ENCODE measurements at places on chromosomes 11 and 22.

- no peak for DNase-seq
These were observed 90.7 kb downstream of the RTL6 start for GRCh38 chr22:44407171-44407986.

GRCh38 chr22:41574847-41575381 is 14.1 kb downstream of the CSDC2 start:
- DNase-seq = no peak

DNA sequence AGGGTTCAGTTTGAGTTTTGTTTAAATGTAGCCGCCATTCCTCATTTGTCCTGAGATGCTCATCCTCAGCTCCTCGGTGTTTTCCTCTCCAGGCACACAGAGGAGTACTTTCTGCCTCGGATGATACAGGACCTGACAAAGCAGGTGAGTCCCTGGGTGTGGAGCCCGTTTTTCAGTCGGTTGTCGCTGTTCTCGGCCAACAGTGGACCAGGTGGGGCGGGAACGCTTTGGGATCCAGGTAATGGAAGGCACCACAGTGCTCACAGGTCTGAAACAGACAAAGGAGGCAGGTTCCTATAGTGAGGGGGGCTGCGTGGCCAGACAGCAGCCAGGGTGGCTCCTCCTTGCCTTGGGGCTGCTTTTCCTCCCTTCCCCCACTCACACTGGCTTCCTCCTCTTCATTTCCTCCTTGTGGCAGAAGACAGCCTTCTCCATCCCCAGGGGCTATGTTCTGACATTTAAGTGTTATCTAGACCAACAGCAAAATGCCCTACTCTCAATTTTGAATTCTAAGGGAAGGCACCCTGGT is 19.4 kb downstream of the NADSYN1 start:
- no peak for DNase-seq

DNA sequence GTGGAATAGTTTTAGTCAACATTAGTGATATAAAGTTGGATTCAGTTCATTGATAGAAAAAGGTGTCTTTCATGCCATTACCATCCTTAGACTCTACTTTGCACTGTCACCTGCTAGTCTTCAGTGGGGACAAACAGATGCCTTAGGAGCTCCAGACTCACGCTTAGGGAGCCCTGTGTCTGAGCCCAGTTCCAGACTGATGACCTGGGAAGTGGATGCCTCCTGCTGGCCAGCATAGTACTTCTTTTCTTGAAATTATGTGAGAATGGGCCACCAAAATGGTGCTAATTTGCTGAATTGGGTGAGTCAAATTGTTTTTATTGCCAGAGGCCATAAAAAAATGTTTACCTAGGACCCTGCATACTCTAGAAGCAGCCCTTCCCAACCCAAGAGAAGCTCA is 53.9 kb downstream of the NOX4 start:
- DNase-seq = no peak

DNA sequence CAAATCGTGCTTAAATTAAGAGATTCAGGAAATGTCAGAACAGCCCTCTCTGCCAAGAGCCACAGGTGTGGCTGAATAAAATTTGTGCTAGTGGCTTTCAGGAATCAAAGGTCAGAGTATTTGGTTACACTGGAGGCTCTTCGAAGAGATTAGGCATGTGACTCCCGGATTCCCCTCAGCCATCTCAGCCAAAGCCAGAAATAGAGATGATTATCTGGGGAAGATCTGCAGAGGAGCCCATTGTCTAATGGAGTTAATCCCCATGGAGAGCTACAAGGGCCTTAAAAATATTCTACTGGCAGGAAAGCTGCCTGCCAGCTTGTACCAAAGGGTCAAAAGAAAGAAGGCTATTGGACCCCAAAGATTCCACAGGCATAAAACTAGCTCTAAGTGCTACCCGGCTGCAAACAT is 1259.5 kb downstream of the TBC1D22A start:
- DNase-seq = peak; percentile 86

GRCh38 chr11:63919267-63920125 is 2.5 kb upstream of the RCOR2 start:
- peak; percentile 35 for DNase-seq

GRCh38 chr11:22730319-22730718 is 63.9 kb downstream of the GAS2 start:
- peak; percentile 20 for DNase-seq

DNA sequence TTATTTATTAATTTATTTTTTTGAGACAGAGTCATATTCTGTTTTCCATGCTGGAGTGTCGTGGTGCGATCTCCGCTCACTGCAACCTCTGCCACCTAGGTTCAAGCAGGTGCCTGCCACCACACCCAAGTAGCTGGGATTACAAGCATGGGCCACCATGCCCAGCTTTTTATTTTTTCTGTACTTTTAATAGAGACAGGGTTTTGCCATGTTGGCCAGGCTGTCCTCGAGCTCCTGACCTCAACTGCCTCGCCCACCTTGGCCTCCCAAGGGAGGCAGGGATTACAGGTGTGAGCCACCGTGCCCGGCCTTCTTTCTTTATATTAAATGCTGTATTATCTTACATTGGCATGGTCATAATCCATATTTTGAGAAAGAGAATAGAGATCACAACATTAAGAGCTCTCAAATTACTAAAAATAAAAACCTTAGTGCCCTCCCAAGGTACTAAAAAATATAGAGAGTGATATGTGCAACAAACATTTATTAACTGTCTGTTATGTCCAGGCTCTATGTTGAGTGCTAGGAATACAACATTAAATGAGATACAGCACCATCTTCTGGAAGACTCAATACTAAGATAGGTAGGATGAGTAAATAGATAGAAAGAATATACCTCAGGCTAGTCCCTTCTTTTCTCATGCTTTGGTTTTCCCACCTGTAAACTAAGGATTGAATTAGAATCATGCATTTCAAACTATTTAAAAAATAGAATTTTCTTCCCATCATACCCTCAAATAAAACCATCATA is 84.1 kb downstream of the BBOX1 start:
- DNase-seq = no peak

- DNase-seq = no peak
These were observed 174.4 kb downstream of the SWAP70 start for GRCh38 chr11:9838229-9838628.

DNA sequence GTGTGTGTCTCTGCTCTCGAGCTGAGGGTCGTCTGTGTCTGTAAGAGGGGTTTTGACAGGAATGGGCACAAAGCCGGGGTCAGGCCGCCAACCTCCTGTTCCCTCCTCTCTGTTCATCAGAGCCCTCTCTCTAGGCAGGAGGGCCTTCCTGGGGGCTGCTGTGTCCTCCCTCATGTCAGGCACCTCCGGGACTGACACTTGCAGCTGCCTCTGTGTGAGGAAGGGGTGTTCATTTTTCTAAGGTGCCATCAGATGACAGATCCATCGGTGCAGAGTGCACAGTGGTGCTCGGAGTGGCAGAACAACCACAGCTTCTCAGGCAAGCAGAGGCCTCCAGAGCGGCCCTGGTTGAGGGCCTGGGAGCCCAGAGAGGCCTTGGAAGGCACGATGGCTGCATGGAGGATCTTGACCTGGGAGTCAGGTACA is 265.4 kb upstream of the B3GAT1 start:
- DNase-seq = no peak

- DNase-seq = no peak
These were observed at the start of gene PCF11 for GRCh38 chr11:83156996-83157593. Gene PCF11, plus strand, starts transcription at chr11:83157131. Its CDS starts 309 bp downstream, at chr11:83157440.

- DNase-seq = no peak
These were observed 47.1 kb downstream of the ZNRF3 start for GRCh38 chr22:28930357-28931007.

DNA sequence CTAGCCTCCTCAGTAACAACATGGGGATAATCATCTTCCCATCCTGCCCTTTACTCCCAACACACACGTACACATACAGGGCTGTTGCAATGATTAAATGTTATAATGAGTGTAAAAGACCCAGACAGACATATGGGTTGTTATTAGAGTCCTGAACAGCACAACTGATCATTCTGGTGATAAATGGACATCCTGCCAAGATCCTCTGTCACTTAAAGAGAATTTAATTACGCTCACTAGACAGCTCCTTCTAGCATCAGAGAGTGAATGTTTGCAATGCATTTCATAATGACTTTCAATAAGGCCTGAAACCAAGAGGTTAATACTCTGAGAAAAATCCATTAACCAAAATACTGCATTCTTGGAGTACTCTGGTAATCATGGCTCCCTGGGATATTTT is 115.8 kb downstream of the KCNC1 start:
- DNase-seq = no peak

DNA sequence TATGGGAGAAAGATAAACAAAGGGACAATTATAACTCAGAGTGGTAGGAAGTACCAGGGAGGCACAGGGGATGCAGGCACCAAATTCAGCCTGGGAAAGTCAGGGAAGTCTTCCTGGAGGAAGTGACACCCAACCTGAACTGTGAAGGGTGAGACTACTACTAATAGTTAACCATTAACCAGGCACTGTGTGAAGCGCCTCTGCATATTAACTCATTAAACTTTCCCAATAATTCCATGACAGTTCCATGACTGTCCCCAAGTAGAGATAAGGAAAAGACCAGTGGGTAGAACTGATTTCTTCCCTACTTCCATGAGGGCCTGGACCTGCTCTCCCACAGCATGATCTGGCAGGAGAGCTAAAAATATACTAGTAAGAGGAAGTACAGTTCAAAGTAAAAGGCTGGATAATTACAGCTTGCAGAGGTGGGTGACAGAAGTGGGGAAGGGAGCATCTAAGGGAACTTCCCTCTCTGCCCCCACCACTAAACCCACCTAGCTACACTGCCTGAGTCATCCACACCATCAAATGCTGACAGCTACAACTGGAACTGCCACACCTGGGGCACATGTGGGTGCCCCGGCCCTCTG is 4.7 kb upstream of the AP1B1 start:
- no peak for DNase-seq

- no peak for DNase-seq
These were observed 49.1 kb upstream of the CAPRIN1 start for GRCh38 chr11:34002420-34002819.

GRCh38 chr22:31143537-31143936 is 3.2 kb upstream of the PLA2G3 start:
- no peak for DNase-seq

DNA sequence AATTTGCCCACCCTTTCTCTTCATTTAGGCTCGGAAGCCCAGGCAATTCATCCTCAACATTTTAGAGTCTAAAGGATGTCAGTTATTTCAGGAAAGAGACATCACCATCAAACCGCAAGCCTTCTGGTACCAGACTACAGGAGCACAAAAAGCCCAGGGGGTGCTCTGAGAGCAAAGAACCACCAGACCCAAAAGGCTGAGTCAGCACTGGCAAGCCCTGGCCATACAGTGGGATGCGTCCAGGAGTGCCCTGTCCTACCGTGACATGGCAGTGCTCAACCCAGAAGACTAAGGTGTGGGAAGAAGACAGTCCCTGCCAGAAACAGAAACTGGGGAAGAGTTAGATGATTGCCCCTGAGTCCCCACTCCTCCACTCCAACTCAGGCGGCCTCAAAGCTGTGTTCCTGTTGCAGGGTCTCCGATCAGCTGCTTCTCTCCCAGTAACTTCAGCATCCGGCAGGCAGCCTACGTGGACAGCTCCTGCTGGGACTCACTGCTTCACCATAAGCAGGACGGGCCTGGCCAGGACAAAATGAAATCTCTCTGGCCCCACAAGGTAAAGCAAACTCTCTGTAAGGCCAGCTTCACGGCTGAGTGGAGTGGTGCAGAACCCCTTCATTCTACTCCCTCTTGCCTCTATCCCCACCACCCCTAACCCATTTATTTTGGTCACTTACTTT is 1.5 kb downstream of the PANX3 start:
- DNase-seq = no peak

DNA sequence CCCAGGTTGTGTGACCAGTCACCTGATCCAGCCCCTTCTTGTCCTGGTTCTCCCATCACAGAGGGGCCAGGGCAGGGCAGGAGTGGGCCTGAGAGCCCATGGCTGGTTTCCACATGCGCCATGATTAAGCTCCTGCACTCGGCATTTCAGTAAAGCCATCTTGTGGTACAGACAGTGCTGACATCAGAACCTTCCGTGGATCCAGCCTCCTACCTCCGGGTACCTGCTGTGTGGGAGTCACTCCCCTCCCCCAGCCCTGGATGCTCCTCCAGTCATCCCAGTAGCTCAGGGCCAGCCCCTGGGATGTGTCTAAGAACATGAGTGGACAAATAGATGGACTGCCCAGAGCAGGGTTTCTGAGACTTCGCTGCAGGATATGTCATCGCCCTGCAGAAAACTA is 22.1 kb upstream of the MGAT3 start:
- DNase-seq = no peak

DNA sequence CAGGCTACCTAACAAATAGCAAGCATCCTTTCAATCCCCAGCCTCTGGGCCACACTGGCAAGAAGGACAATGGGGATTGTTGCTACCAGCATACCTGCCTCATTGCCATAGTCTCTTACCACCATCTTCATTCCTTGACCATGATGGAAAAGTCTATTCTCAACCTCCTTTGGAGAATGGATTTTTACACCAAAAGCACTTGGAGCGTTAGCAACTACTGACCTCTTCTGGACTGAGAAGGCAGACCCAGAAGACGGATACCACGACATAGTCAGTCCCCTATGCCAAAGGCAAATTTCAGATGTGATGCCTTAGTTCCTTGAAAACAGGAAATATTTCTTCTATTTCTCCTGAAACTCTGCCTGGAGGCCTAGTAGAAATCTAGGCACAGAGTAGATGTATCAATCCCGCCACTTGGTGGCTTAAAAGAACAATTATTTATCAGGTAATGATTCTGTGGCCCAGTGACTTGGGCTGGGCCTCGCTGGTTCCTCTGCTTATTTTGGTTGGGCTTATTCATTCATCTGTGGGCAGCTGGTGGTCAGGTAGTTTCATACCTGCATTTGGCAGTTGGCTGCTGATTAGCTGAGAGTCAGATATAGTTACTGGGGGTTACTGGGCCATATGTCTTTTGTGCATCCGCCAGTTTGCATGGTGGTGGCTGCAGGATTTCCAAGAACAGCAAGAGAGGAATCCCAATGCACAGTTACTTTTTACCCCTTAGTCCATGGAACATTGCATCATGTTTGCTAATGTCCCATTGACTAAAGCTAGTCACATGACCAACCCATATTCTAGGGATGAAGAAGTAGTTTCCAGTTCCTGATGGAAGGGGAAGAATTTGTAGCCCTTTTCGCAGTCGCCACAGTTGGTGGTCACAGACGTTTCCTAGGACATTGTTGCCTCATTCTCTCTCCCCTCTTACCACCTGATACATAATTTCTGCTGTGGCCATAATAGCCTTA is 75.2 kb downstream of the DHCR7 start:
- peak; percentile 36 for DNase-seq

DNA sequence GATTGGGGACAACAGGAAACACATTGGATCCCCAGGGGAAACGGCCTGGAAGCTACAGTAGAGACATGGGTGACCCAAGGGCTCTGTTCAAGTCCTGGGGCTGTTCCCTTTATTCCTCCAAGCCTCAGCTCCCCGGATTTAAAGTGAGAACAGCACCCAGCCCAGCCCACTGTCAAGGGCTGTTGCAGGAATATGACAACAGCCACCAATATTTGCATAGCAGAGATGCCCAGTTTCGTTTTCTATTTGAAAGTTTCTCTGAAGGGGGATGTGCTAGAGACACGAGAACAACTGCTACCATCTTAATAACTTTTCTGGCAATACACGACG is 81.1 kb upstream of the WNT7B start:
- peak; percentile 83 for DNase-seq

GRCh38 chr11:2807801-2808241 is 77.8 kb downstream of the CDKN1C start:
- DNase-seq = no peak

GRCh38 chr22:28344918-28345703 is 334.5 kb downstream of the TTC28 start:
- no peak for DNase-seq

- no peak for DNase-seq
These were observed 60.7 kb downstream of the CDKN1C start for GRCh38 chr11:2824851-2825250.

- peak; percentile 81 for DNase-seq
These were observed 9.4 kb downstream of the PGM2L1 start for GRCh38 chr11:74388678-74389327.

- no peak for DNase-seq
These were observed 81.1 kb downstream of the PAK1 start for GRCh38 chr11:77392842-77393241.

Measured in RPMI8226 (cell line).